ENCODE measurements at places on chromosomes 1 and 21.

GRCh38 chr1:222347627-222348026 is 200.3 kb downstream of the HHIPL2 start:
- DNase-seq: no peak

DNA sequence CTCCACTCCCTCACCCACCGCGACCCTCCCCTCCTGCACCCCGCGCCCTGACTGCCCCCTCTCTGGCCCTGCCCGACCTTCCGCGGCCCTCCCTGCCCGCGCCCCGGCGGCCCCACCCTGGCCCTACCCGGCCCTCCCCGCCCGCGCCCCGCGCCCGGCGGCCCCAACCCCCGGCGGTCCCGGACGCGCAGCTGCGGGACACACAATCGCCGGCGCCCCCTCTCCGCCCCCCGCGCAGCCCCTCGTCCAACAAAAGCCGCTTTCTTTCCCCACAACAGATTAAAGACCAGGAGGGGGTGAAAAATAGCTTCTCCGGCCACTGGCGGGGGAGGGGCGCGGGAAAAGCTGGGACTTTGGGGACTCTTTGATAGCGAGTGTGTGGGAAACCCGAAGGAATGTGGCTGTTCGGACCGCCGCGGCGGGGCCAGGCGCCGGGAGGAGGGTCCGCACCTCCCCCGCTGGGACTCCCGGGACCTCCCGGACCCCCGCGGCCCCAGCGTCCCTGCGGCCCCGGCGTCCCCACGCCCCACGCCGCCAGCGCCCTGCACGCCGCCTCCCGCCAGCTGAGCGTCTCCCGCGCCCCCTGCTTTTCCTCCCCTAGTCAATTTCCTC is 8.8 kb upstream of the ID3 start:
- no peak for DNase-seq

DNA sequence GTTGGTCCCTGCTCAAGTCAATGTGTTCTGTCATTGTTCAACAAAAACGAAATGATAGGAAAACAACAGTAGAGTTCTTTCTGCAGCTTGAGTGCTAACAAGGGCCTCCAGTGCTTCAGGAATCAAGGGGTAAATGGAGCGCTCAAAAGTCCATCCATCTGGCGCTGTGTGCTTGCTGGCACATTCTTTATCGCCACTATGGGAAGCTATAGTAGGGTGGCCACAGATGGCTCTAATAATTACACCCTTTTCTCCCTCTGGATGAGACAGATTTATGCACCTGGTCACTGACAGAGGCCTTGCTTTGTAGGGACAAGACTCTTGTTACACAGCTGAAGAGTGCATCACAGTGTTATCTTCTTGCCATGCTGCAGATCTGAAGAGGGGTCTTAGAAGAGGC is 136.0 kb downstream of the GDAP2 start:
- no peak for DNase-seq

DNA sequence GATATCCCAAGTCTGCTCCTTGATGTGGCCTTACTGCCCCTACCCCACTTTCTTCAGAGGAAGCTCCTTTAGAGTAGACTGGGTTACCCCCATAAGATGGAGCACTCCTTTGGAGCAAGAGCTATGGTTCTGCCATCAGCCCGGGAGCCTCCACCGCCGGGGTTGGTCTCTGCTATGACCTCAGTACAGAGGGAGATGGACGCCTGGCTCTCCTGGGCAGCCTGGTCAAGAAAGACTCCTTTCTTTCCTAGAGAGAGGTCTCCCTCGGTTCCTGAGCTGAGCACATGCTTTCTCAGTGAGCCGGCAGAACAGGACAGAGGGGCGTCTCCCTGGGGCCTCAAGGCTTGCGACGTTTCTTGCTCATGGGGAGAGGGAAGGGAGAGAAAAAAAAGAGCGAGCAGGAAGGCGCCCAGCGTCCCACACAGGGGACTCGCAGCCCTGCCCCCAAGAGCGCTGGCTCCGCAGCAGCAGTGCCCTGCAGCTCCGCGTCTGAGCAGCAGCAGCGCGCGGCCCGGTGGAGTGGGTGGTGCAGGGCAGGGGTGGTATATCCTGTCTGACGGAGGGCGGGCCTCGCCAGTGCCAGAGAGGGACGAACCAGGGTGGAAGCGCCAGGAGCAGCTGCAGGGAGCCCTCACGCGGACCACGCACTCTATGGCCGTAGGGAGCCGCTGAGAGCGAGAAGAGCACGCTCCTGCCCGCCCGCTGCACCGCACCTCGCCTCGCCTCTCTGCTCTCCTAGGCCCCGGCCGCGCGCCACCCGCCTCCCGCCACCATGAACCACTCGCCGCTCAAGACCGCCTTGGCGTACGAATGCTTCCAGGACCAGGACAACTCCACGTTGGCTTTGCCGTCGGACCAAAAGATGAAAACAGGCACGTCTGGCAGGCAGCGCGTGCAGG is at the start of gene PKP1:
Gene PKP1 (plus strand): TSS at position 576 of the 899 bp plus-strand sequence. CDS start 197 bp downstream, at position 773.
- peak; percentile 69 for DNase-seq

- DNase-seq: peak; percentile 30
These were observed 433.1 kb downstream of the CAMTA1 start for GRCh38 chr1:7218210-7218832.

GRCh38 chr1:151130987-151131586 is 15.3 kb downstream of the SEMA6C start:
- peak; percentile 86 for DNase-seq

GRCh38 chr1:226306425-226306824 is 2.5 kb downstream of the LIN9 start:
- DNase-seq: no peak

DNA sequence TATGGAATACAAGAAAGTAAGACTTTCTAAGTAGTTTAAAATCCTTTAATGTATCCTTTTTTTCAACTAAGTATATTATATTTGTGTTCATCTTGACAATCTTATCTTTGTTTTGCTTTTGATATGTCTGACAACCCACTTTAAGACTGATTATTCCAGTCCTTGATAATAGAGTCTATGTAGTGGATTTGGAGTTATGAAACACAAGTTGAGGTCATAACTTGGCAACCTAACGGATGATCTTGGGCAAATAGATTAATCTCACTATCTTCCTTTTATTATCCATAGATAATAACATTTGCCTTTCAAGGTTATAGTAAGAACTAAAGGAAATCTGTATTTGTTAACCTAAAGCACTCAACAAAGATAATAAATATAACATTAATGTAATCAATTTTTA is 4.8 kb upstream of the GBP2 start:
- no peak for DNase-seq

- DNase-seq: peak; percentile 16
These were observed 7.9 kb downstream of the TCHH start for GRCh38 chr1:152107031-152107983.

- no peak for DNase-seq
These were observed 2.7 kb upstream of the ZBTB21 start for GRCh38 chr21:42012763-42013329.

- no peak for DNase-seq
These were observed 300.4 kb downstream of the PLA2G4A start for GRCh38 chr1:187129132-187129531.

DNA sequence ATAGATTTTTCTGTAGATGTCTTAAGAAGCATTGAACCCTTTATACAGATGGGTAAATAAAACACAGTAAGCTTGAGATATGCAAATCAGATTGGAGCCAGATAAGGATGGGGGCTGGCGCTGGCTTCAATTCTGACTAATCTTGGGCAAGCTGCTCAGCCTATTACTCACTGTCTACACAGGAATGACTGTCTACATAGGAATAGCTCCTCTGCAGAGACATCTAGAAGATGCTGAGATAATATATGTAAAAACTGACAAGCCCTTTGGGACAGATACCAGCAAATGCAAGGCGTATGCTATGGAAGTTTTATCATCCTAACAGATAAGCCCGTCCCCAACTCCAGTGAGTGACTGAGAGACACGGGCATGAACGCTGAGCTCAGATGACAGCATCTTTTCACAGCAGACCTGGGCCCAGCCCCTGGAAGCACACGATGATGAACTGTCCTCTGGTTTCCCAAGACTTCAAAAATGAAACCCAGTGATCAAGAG is 1.7 kb downstream of the CLDN14 start:
- DNase-seq: no peak

DNA sequence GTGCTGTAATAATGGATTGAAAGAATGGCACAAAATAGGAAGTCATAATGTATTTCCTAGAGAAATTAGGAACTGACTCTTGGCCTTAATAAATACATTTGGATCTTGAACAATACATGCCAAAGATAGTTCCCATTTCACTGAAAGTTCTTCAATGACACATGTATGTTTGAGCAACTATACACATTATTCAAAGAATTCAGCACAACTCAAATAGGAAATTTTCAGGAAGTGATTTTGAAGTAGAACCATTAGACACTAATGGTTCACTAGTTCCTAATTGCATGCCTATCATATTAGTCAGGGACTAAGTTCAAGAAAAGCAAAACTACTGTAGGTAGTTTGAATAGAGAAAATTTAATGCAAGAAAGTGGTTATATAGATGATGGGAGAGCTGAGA is 404.7 kb downstream of the LMO4 start:
- DNase-seq: no peak

DNA sequence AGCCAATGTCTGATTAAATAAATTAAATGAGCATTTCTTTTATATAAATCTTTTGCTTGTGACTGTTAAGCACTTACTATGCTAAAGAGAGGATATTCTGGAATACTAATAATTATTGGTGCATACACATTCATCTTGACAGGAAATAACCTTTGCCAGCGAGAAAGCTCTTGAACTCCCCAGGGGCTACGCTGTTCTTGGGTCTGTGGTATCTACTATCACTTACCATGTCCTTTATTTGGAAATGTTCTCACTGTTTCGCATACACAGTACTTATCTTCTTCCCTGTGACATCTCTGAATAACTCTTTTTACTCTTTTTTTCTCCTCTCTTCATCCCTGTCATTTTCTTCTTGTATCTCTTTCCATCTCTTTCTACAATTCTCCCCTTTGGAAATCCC is 178.7 kb downstream of the GABPA start:
- DNase-seq: no peak

- DNase-seq: no peak
These were observed 14.3 kb downstream of the LRRC41 start for GRCh38 chr1:46289134-46289494.

DNA sequence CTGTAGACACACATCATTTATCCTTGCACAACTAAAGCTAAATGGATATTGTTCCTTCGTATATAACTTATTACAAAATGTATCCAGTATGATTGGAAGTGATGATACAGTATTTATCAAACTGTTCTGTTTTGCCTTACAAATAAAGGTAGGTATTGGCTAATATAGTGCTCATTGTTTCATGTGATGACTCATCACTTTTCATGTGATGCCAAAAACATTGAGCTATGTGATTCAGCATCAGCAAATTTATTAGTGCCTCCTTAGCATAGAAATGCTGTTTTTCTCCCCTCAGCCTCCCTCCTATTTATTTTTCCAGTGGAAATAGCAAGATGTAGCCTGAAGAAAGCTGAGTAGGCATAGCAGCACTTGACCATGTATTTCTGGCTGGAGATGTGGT is 228.6 kb upstream of the LYPLAL1 start:
- no peak for DNase-seq

- DNase-seq: no peak
These were observed 15.1 kb downstream of the ELK4 start for GRCh38 chr1:205616563-205617293.

DNA sequence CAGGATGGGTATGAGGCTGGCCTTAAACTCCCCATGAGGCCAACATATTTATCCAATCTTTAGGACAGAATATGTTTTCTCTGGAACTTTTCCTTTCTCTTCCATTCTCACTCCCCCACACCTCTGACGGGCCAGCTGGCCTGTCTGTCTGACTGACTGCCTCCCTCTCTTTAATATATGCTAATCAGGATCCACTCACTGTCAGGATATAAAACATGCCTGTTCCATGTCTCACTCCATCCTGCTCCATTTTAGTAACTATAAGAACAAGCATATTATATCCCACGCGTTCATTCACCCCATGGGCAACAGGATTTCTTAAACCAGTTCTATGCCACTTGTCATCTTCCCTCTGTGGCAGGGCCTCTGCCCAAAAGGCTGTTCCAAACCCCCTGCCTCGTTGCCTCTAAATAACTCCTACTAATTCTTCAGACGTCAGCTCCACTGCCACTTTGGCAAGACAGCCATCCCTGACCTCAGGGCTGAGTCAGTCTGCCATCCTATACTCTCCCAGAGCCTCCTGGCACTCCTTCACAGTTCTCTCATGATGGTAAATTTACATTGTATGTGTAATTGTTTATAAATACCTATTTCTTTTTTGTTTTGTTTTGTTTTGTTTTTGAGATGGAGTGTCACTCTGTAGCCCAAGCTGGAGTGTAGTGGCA is 84.3 kb upstream of the SPATA6 start:
- DNase-seq: no peak

DNA sequence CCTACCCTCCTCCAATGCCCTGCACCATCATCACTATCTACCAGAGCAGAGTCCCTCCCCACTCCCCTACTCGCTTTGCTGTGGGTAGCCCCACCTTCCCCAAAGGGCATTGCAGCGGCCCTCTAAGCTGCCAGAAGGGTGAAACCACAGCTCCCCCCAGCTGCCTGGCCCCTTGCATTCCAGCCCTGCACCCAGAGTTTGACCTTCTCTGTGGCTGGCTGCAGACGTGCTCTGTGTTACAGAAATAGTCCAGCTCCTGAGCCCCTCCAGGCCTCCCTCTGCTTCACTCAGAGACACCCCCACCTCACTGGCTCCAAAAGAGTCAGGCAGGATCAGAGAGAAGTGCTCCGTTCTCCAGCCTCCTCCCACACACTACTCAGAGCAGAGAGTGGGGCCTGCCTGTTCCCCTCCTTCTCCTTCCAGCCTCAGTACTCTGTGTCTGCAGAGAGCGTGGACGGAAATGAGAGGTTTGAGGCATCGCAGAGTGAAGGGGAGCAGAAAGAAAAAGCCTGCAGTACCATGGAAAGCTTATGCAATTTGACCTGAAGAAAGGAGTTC is 63.2 kb downstream of the PLEKHA6 start:
- no peak for DNase-seq

GRCh38 chr1:205950826-205951549 is 7.7 kb upstream of the SLC26A9 start:
- no peak for DNase-seq

DNA sequence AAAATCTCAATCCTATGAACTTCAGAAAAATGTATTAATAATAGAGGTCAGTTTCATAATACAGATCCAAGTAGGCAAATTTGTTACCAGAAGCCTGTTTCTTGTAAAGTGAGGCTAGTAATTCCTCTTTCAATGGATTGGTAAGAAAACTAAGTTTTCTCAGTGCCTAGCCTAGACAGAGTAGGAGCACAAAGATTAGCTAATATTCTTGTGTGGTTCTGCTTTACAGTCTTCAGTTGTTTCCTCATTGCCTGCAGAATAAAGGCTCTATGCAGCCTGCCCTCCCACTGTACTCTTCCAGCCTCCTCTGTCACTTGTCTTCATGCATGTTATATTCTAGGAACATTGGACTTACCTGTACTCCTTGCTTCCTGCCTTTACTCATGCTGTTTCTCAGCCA is 2.4 kb upstream of the PPP1R15B start:
- DNase-seq: peak; percentile 10

Measured in colonic mucosa (tissue), 4 donors.